Diencephalon (tissue), 1 donor: ENCODE measurements at places on chromosomes 6 and 20. TPM values are rescaled to one million over a fixed set of nuclear protein-coding genes. Genes with fewer than 3 reads are reported as not detected.

GSTA1 gene
- not detected for total RNA-seq

MEP1A gene
- not detected for total RNA-seq

SCRT2 gene
- total RNA-seq: 0.92 TPM

PKHD1 gene
- under 0.01 TPM for total RNA-seq

SLC17A4 gene
- total RNA-seq: not detected

TINAG gene
- total RNA-seq: not detected

CD93 gene
- total RNA-seq: 13.6 TPM

NFKBIL1 gene
- 16.1 TPM for total RNA-seq

TCF15 gene
- total RNA-seq: 0.23 TPM
